Activated CD8-positive, alpha-beta T cell treated with anti-CD3 and anti-CD28 coated beads for 36 hours (primary cell): ENCODE measurements at places on chromosomes 2 and 18.
A peak's percentile ranks its signal among the peaks of the same experiment; 100 is the strongest.

GRCh38 chr2:26583381-26583911, 57.7 kb downstream of the CIB4 start:
- DNase-seq: no peak

- DNase-seq: no peak
These were observed 22.8 kb downstream of the SNORC start for GRCh38 chr2:232892843-232893242.

- DNase-seq: peak; percentile 33
These were observed at the start of gene GNLY for GRCh38 chr2:85694052-85695025. Gene GNLY (plus strand): TSS chr2:85694358. CDS start chr2:85694419, 61 bp downstream.

- no peak for DNase-seq
These were observed 204.8 kb upstream of the PARD3B start for GRCh38 chr2:204340511-204340910.

- DNase-seq: no peak
These were observed 31.4 kb downstream of the KCTD1 start for GRCh38 chr18:26516964-26517363.

- no peak for DNase-seq
These were observed 10.0 kb upstream of the THADA start for GRCh38 chr2:43605851-43606250.

GRCh38 chr2:46075848-46076247, 221.4 kb upstream of the EPAS1 start:
- no peak for DNase-seq

GRCh38 chr2:30265052-30266015, 34.0 kb downstream of the LBH start:
- DNase-seq: no peak

GRCh38 chr2:7722212-7722910, 805.1 kb downstream of the RNF144A start:
- DNase-seq: no peak

DNA sequence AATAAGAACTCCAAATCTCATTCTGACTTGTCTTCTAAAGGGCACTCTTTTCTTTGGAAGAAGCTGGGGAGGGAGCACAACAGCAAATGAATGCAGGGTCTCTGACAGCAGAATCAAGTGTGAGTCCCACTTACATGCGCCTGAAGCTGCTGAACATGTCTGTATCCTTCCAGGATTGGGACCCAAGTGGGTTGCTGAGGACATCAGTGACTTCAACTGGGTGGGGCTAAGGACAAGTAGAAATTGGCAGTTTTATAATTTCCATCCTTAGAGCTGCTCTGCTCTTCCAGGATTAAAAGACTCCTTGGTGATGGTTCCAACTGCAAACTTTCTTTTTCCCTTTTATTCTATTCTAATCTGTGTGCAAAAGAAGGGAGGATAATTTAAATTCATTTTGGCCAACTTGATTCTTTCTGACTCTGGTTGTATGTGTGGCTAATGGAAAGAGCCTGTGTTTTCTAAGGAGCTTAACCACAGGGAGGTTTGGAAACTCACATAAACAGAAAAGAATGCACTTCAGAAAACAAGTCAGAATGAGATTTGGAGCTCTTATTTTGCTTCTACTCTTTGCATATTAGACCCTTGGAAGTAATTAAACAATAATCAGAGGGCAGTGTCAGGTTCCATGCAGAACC, 20.6 kb downstream of the ANTXR1 start:
- no peak for DNase-seq

DNA sequence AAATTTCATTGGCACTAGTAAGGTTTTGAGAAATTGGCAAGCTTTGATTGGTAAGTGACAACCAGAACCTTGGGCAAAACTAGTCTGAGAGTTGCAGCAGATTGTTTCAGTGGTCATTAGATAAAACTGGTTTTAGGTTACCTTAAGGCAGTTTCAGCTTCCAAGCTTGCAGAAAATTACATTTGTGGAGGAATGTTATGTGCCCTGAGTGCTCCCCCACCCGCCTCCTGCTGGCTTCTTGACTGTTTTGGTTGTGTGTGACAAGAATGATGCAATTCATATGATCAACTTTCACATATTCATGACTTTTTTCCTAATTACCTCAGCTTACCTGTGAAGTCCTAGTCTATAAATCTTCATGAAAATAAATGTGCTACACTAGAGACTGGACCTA, 599.5 kb upstream of the ZNF804A start:
- no peak for DNase-seq

DNA sequence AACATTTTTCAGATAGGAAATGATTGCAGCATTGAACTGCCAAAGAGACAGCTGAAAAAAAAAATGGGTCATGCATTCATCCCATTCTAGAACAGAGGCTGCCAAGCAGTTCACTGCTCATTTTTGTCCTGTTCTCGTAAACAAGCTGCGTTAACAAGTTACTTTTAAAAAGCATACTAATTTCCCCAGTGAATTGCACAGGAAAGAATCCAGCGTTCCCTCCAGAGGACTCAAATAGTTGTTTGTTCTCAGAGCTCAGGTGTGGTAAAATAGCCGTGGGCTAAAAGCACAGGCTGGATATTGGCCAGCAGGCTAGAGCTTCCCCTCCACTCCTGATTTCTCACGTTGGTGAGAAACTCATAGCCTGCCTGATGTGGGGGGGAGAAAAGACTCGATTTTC, 76.1 kb upstream of the AQP4 start:
- no peak for DNase-seq

DNA sequence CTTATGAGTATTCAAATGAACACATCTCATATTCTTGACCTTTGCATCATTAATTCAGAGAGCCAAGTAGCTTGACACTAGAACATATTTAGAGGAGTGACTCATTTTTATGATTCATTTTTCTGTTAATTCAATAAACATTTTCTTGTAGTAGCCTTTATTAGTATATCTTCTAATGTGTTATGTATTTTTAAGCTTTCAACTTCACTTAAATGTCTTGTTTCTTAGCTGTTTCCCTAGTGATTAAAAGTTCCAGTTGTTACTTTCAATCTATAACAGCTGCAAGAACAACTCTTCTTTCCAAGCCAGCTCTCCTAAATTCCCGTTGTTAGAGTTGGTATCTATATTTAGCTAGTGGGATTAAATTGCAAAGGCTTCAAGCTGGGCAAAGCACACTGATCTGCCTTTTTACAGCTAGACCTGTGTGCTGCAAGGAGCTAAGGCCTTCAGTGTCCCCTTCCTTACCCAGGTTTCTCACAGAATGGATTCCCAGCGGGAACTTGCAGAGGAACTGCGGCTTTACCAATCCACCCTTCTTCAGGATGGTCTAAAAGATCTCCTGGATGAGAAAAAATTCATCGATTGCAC, at the start of gene KLHL41:
TSS of gene KLHL41 (plus strand) at position 405 of the 588 bp plus-strand sequence. CDS start at position 482, 77 bp downstream.
- DNase-seq: no peak

DNA sequence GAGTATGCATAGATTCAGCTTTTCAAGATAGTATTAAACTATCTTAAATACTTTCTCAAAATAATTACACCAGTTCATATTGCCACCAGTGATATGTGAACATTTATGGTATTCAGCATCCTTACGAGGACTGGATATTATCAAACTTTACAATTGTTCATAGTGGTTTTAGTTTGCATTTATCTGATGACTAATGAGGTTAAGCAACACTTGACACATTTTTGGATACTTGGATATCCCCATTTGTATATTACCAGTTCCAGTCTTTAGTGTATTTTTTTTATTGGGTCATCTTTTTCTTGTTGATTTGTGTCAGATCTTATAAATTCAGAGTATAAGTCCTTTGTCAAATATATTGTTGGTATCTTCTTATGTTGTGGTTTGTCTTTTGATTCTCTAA, 128.4 kb downstream of the ASXL3 start:
- DNase-seq: no peak

- no peak for DNase-seq
These were observed 151.2 kb downstream of the STK39 start for GRCh38 chr2:168096158-168096557.

GRCh38 chr2:241873081-241873802, 3.7 kb downstream of the RTP5 start:
- DNase-seq: no peak

DNA sequence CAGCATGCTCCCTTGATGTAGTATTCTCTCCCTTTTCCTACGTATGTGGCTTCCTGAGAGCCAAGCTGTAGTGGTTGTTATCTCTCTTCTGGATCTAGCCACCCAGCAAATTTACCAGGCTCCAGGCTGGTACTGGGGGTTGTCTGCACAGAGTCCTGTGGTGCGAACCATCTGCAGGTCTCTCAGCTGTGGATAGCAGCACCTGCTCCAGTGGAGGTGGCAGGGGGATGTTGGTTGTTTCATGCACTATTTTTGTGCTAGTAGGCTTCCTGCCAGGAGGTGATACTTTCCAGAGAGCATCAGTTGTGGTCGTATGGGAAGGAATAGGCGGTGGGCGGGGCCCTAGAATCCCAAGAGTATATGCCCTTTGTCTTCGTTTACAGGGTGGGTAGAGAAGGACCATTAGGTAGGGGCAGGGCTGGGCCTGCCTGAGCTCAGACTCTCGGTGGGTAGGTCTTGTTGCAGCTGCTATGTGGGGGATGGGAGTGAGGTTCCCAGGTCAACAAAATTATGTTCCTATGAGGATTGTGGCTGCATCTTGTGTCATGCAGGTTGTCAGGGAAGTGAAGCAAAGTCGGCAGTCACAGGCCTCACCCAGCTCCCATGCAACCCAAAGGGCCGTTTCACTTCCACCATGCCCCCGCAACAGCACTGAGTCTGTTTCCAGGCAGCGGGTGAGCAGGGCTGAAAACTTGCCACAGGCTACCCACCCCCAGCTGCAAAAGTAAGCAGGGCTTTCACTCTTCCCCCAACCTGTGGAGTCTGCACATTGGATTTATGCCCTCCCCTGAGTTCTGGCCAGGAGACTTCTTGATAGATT, 1139.5 kb downstream of the BCL11A start:
- no peak for DNase-seq

GRCh38 chr2:125746321-125747164, 909.4 kb upstream of the GYPC start:
- no peak for DNase-seq

DNA sequence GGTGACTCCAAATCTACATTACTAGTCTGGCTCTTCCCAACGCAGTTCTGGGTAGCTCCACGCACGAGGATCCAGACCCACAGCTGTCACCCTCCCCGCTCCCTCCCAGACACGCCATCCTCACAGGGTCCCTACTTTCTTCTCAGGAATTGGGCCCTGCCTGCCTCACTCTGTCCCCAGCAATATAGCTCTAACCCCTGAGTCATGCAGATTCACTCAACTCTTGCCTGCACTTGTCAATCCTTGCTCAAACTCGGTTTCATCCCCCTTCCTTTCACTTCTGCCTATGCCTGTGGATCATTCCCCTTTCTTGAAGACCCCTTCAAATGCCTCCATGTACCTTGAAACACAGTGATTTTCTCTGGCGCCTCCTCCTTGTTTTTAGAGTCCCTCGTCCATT, 5.0 kb downstream of the ST8SIA5 start:
- DNase-seq: no peak

GRCh38 chr2:160334028-160334741, 134.1 kb upstream of the ITGB6 start:
- peak; percentile 53 for DNase-seq

DNA sequence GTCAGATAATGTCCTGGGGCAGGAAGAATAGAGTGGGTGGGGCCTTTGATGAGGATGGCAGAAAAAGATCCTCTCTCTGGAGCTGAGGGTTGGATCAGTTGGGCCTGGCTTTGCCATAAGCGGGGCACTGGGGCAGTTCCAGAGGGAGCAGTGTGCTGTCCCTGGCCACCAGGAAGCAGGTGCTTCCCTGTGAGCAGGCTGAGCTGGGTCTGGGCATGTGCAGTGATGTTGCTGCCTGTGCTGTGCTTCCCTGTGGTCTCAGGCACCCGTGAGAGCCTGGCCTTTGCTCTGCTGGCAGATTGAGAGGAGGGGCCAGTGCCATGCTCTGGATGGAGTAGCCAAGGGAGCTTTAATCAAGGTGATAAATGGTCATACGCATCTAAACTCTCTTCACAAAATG, 14.6 kb upstream of the NPPC start:
- DNase-seq: no peak

DNA sequence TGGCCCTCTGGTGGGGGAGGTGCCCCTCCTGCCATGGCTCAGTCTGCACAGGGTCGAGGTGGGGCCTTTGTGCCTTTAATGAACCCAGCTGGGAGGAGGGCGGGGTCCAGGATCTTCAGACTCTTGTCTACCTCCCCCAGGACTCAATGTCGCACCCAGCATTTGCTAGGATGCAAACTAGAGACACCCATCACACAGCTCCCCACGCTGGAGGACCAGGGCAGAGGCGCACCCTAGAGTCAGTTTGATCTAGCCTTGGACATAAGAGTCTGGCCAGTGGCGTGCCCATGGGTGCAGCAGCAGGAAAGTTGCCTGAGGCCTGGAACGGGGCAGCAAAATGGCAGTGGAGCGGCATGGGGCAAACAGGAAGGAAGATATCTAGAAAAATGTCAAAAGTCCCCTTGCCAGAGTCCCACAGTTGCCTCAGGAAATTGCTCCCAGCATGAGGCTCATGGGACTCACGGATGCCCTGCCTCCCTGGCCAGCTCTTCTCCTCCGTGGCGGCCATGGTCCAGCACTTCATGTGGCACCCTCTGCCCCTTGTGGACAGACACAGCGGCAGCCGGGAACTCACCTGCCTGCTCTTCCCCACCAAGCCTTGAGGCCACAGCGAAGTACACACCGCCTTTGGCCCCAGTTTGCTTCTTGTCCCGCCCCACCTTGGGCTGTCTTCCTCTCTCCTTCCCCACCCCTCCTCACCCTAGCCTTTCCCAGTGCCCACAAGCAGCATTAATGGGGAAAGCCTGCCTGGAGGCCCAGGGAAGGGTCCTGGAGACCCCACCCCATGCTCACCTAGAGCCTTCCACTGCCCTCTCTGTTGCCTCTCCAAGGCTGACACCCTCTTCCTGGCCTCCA, 17.7 kb downstream of the SH2D6 start:
- peak; percentile 19 for DNase-seq

- DNase-seq: no peak
These were observed 63.1 kb downstream of the NAPG start for GRCh38 chr18:10588975-10589374.

DNA sequence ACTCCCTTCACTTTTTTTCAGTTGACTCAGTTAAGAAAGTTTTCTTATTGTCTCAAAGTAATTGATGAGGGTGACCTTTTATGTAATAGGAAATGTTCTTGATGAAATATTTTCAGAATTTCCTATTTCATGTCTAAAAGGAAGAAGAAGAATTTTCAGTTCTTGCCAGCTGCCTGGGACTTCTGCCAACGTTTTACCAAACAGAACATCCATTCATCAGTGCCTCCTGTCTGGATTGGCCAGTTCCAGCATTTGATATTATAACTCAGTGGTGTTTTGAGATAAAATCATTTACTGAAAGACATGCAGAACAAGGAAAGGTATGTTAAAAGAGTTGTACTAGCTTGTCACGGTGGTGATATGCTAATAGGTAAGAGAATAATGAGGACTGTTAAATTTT, 104.7 kb upstream of the MYO3B start:
- DNase-seq: no peak

DNA sequence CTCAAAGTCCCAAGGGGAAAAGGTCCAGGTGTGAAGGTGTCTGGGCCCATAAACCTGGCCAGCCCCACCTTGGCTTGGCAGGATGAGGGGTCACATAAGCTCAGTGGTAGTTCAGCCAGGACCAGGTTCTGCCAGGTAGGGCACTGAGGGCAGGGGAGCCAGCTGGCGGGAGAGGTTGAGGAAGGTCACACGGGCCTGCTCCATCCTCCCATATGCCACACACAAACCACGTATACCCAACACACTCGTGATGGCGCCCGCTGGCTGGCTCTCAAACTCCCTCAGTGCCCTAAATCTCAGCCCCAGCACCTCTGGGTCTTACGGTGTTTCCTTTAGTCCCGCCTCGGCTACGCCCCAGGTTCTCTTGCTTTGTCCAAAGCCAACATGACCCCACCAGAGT, 160.5 kb downstream of the ZFP36L2 start:
- no peak for DNase-seq
